ENCODE measurements at places on chromosomes 11 and 22. TPM values are rescaled to one million over a fixed set of nuclear protein-coding genes. Genes with fewer than 3 reads are reported as not detected.

Gene DAGLA
- 5.4 TPM for total RNA-seq

Gene OR8G1
- total RNA-seq = not detected

Gene MRGPRX4
- total RNA-seq = not detected

Gene OR10G6
- total RNA-seq = not detected
